ENCODE measurements at places on chromosomes 1 and 21.

GRCh38 chr1:209802780-209803152 lies 3.2 kb downstream of the IRF6 start:
- DNase-seq: no peak

DNA sequence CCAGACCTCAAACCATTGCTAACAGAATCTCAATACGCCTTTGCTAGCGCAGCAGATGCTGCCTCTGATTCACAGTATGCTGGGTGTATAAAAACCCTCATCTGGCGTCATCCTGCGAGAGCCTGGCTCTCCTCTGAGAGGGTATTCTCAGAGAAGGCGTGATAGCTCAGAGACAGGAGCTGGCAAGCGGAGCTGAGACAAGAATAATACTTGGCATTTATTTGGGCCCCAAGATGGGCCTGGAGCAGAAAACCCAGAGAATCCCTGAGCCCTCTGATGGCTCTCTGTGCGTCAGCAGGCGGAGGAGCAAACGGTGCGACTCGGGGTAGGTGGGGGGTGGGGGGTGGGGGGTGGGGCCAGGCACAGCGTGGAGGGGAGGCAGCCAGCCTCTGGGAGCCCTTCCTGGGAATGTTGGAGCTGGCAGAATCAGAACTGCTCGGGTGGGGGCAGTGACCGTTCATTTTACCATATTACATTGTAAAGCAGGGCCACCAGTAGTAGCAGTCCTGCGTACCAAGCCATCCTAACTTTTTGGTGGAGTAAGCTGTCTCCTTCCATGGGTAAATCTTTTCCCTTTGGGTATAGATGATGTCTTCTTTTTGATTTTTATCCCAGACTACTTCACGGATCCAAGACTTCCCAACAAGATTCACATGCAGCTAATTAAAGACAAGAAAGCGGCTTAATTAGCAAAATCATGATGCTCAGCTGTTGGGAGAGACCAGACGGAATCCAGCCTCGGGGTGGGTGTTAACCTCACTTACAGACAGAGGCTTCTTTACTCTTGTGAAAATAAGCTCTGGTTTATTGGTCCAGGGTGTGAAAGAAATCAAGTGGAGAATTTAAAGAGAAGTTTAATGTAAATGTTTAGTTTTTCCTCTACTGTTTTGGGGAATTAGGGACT lies 7.1 kb downstream of the RIIAD1 start:
- no peak for DNase-seq

- no peak for DNase-seq
Measured at GRCh38 chr1:39525366-39526165, 34.1 kb downstream of the BMP8A start.

GRCh38 chr1:7726623-7727022 lies 44.5 kb upstream of the VAMP3 start:
- no peak for DNase-seq
